ENCODE measurements at places on chromosomes 2 and 18.

GRCh38 chr2:196957881-196958525 lies 31.5 kb upstream of the PGAP1 start:
- no peak for DNase-seq

DNA sequence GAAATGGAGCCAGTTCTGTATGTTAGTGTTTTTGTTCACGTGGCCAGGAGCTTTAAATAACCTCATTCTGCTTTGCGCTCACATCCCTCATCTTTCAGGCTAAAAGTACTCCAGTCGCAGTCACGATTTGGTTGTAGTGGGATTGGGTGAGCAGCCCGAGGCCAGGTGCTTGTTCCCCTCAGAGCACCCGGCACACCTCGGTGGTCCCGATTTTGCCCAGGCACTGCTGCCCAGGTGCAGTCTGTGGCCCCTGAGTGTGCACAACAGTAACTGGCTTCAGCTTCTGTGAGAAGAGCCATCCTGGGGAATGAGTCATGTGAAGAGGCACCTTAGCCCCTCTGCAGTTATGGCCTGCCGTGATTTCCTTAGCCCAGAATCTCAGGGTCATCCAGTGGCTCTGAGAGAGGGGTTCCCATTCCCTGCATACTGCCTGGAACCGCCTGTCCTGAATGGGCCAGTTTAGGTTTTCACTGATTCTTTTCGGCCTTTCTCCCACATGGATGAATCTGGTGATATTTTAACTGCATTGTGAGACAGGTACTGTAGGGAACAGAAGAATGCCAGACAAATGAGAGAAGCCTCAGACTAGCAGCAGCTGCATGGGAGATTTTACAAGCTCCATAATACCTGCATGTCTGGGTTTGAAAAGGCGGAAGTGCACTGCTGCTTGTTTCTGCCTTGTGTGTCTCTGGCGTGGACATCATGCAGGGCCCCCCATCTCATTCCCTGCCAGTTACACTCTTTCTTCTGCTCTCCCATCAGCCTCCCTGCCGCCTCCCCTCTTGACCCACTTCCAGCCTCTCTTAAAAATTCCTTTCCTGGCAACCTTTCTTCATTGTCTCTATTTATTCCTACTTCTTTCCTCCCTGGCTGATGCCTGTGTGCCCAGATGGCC lies 33.5 kb downstream of the IMPA2 start:
- DNase-seq: no peak

GRCh38 chr2:231423176-231423575 lies 27.7 kb downstream of the B3GNT7 start:
- DNase-seq: no peak

- no peak for DNase-seq
Measured at GRCh38 chr2:187482796-187483195, 34.7 kb upstream of the CALCRL start.

GRCh38 chr2:105643405-105644173 lies 101.1 kb upstream of the NCK2 start:
- DNase-seq: no peak

GRCh38 chr2:128458505-128458904 lies 139.8 kb upstream of the HS6ST1 start:
- DNase-seq: peak; percentile 3

DNA sequence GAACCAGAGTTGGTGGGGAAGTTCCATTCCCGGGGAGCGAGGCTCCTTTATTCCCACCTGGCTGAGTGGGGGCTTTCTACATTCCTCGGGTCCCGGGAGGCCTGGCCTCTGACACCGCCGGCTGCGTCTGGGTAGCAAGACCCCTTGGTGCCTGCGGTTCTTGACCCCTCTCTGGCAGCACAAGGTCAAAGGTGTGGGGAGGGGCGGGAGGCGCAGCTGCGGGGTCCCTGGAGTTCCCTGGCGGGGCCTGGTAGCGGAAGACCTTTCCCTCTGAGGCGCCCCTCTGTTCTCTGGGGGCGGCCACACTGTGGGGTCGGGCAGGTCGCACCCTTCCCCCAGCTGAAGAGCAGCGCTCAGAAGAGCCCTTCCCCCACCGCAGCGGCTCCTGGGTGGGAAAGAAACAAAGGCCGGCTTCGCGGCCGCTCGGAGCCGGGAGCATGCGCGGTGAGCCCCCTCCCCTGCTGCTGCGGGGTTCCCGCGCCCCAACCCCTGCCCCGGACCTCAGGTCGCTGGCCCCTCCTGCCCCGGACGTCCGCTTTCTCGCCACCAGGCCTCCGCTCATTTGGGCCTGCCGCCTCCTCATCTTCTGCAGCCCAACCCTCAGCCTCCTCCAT lies 146.3 kb downstream of the ANKRD44 start:
- no peak for DNase-seq
